ENCODE measurements at places on chromosomes 16 and 17.

GRCh38 chr16:30888856-30889499 lies 4.9 kb downstream of the BCL7C start:
- DNase-seq: no peak

DNA sequence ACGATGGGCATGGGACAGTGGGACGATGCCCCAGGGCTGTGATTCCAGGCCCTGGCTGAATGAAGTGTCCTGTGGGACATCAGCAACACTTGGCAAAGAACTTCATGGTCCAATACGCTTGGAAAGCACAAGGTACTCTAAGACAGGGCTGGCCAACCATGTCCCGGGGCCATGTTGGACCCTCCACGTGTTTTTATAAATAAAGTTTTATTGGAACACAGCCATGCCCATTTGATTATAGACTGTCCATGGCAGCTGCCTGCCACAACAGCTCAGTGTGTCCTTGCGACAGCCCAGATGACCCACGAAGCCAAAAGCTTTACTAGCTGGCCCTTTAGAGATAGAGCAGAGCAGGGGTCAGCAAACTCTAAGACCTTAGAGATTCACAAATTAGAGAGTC lies 282.1 kb downstream of the C16orf95 start:
- no peak for DNase-seq

GRCh38 chr17:2054512-2055291 lies at the start of gene HIC1:
Gene HIC1, plus strand, starts transcription at chr17:2055103. Its CDS starts 1,588 bp downstream, at chr17:2056691.
- peak; percentile 83 for DNase-seq

DNA sequence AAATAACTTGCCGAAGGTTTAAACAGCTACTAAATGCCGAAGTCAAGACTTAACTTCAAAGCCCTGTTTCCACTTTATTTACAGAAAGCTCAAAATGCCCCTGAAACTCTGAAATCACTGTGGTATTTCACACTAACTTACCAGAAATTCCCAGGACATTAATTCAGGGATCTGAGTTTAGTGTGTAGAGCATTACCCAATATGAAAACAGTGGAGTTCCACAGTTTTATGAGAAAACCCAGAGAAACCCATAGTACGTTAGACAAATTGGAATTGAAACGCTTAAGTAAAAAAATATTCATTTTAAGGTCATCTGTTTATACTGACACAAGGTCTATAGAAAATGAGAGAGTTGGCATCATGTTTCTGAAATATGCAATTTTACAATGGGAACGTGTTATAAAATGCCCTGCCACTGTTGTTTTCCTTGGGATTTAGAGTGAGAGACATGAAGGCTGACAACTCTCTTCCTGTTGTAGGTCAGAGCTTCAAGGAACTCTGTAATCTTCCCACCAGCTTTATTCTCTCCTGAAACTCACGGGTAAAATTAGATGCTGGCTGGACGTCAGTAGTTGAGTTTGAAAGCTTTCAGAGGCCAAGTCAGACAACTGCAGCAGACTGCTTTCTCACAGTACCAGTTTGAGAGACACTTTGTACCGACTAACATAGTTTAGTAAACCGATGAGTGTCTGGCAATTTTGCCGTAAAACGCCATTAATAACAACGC lies 139.4 kb upstream of the TBX2 start:
- DNase-seq: peak; percentile 87

- no peak for DNase-seq
These were observed 776.1 kb downstream of the KCNJ2 start for GRCh38 chr17:70945386-70945785.

- DNase-seq: no peak
These were observed 10.5 kb downstream of the VASN start for GRCh38 chr16:4381935-4382794.

GRCh38 chr16:69526831-69527655 lies 38.7 kb upstream of the NFAT5 start:
- DNase-seq: no peak

GRCh38 chr17:62888148-62888547 lies 77.9 kb upstream of the TANC2 start:
- DNase-seq: no peak

GRCh38 chr16:4846503-4846900 lies 586 bp downstream of the GLYR1 start:
- DNase-seq: peak; percentile 76

DNA sequence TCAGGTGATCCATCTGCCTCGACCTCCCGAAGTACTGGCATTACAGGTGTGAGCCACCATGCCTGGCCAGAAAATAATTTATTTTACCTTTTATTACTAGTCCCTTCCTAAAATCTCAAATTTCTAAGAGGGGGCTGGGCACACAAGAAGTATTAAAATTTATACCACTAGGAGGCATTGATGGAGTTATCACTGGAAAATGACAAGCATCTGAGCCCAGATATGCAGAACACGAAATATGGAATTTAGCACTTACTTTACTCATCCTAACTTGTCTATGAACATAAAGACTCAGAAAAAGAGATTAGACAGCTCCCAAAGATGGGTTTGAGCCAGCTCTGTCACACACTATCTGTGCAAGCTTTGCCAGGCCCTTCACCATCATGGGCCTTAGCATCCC lies 46.4 kb downstream of the STAT5A start:
- peak; percentile 30 for DNase-seq

DNA sequence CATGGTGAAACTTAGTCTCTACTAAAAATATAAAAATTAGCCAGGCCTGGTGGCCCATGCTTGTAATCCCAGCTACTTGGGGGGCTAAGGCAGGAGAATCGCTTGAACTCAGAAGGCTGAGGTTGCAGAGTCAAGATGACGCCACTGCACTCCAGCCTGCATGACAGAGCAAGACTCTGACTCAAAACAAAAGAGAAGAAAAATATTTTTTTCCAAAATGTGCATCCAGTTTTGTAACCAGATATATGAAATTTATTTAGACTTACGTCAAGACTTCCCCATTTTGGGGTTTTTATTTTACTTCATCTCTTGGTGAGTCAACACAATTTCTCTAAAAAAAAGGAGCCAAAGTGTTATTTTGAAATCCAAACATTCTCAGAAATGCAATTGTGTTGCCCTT lies 5.5 kb upstream of the TM4SF5 start:
- DNase-seq: no peak

- peak; percentile 1 for DNase-seq
These were observed 916.1 kb downstream of the KCNJ2 start for GRCh38 chr17:71085238-71086033.

DNA sequence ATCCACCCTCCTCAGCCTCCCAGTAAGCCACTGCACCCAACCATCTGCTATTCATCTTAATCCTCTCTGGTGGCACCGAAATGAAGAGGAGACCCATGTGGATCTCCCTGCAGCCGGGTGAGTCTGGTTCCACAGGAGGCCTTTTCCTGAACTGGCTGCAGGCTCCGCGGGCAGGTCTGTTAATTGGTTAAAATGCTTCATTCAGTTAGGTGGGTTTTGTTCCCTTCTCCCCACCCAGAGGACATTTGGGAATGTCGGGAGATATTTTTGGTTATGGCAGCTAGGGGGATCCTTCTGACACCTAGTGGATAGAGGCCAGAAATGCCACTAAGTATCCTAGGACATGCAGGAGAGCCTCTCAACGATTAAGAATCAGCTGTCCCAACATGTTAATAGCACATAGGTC lies 16.7 kb downstream of the C16orf54 start:
- DNase-seq: peak; percentile 72

DNA sequence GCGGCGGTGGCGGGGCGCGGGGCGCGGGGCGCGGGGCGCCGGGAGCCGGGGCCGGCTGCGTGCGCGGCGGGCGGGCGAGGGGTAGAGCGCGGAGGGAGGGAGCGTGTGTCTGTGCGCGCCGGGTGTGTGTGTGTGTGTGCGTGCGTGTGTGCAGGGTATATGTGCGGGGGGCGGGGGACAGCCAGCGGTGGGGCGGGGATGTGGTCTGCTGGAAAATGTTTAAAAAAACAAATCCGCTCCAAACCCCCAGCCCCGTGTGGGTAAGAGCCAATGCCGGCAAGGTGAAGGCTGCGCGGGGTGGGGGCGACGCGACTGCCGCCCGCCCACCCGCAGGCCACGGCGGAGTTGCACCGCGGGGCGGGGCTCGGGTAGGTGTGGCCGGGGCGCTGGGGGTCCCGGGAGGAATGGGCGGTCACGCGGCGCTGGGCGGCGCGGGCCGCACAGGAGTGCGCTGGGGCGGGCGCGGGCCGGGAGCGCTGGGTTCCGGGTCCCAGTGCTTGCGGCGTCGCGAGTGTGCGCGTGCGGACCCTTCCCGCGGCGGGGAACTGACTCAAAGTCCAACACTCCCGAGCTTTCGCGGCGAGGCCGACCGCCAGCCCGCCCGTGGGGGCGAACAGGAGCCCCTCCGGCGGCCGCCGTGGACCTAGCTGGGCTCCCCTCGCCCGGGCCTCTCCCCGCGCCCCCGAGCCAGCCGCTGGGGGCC lies at the start of gene CYGB:
TSS of gene CYGB (minus strand) at position 132 of the 703 bp plus-strand sequence. CDS start 167 bp downstream, outside the sequence.
- DNase-seq: no peak

GRCh38 chr17:55229276-55229675 lies 35.5 kb upstream of the HLF start:
- no peak for DNase-seq

DNA sequence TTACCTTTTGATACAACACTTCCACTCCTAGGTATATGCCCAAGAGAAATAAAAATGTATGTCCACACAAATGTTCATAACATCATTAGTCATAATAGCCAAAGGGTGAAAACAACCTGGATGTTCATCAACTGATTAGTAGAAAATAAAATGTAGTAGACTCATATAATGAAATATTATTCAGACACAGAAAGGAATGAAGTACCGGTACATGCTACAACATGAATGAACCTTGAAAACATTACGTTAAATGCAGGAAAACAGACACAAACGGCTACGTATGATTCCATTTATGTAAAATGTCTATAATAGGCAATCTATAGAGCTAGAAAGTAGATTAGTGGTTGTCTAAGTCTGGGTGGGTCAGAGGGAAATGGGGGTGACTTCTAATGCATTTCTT lies 358.5 kb downstream of the CA10 start:
- no peak for DNase-seq

GRCh38 chr16:4358831-4359561 lies 7.9 kb upstream of the PAM16 start:
- peak; percentile 50 for DNase-seq
